ENCODE measurements at places on chromosomes 7 and 10.

- DNase-seq = no peak
Observed at GRCh38 chr7:2843711-2844152, 376 bp downstream of the GNA12 start.

DNA sequence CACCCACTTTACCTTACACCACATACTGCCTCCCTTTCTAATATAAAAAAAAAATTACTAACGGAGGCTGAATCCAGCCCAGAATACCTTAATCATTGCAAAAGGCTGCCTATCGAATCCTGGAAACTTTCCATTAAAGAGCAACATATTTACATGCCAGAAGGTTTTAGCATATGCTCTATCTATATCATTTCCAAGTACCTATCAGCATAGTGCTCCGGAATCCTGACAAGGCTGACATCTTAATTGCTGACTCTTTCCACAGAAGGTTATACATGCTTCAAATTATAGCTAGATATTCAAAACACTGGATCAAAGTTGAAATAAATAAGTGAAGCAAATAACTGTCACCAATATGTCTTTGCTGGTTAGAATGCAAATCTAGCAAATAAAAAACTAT is 170.9 kb upstream of the CDK1 start:
- no peak for DNase-seq

DNA sequence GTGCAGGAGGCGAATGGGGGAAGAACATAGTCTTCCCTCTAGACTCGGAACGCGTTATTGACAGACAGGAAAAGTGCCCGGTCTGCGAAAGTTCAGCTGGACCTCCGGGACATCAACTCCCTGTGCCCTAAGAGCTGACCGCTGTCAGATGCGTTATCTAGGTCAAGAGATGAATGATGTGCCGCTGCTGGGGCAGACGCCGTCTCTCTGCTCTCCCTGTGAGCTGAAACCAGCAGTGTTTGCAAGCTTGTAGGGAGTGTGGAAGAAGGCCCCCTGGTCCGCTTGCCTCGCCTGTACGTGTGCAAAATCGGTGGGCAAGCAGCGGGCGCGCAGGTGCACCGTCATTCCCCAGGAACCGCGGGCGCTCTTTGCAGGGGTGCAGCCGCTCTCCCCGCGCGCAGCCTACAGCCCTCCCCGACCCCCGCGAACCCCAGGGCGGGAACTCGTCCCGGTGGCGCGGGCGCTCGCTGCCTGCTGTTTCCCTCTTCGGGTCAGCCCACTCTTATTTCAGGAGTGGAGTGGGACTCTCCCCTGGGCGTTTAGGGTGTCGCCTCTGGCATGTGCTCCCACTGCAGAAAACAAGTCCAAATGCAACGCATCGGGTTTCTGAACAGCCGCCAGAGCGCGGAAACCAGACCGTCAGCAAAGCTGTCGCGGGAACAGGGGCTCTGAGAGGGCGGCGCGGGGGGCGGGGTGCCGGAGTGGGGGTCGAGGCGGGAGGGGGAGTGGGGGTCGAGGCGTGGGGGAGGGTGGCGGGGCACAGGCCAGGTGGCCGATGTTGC is 1.8 kb upstream of the PFKFB3 start:
- no peak for DNase-seq

- DNase-seq = no peak
Observed at GRCh38 chr10:31620226-31621151, 301.5 kb downstream of the ZEB1 start.

DNA sequence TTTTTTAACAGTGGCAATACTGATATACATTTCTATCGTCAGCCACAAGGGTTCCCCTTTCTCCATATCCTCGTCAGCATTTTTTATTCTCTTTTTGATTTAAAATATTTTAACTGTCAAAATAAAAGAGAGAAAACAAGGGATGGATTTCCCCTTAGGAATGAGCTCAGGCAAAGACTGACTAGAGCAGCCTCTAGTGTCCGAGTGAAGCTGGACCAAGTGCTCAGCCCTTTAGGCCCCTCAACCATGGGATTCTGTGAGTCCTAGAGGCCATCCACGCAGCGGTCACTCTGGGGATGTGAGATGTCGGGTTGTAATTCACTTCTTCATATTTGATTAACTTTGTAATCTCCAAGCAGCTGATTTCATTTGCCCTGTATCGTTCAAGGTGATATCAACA is 137.4 kb upstream of the RNF32 start:
- no peak for DNase-seq

- no peak for DNase-seq
Observed at GRCh38 chr7:88868456-88868855, 72.9 kb upstream of the TEX47 start.

DNA sequence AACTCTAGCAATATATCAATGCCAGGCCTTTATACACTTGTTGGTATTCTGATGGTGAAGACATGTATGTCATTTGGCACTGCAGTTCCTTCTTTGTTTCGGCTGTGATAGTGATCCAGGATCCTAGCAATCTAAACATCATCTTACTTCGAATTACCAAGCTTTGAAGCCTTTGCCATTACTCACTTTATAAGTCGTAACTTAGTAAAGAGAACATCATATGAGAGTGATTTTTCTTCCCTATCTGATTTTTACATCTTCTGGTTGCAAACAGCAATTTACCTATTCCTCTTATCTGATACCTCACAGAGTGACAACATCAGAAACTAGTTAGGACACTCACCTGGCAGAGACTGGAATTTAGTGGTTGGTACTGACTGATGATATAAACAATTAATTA is 7.6 kb upstream of the BPGM start:
- no peak for DNase-seq

DNA sequence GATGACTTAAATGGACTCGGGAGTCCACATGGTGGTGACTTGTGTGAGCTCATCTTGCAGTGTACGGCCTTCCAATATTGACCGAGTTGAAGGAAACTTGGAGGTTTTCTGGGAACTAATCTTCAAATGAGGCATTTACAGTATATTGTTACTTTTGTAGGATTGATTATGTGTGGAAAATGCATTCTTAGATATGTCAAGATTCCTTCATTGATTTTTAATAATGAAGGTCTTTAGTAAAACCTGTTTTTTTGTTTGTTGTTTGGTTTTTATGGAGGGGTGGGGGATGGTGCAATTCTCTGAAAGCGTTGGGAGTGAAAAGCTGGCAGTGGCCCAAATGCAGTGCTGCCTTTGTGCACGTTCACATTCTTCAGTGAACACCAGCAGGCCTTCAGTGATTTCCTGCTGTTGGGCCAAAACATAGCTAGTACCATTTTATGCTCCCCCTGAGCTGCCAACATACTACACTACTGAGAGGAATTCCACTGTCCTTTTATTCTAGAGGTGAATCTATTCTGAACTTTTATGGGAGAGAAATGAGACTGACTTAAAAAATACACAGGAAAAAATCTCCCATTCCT is 50.4 kb downstream of the CCNY start:
- DNase-seq = peak; percentile 8

DNA sequence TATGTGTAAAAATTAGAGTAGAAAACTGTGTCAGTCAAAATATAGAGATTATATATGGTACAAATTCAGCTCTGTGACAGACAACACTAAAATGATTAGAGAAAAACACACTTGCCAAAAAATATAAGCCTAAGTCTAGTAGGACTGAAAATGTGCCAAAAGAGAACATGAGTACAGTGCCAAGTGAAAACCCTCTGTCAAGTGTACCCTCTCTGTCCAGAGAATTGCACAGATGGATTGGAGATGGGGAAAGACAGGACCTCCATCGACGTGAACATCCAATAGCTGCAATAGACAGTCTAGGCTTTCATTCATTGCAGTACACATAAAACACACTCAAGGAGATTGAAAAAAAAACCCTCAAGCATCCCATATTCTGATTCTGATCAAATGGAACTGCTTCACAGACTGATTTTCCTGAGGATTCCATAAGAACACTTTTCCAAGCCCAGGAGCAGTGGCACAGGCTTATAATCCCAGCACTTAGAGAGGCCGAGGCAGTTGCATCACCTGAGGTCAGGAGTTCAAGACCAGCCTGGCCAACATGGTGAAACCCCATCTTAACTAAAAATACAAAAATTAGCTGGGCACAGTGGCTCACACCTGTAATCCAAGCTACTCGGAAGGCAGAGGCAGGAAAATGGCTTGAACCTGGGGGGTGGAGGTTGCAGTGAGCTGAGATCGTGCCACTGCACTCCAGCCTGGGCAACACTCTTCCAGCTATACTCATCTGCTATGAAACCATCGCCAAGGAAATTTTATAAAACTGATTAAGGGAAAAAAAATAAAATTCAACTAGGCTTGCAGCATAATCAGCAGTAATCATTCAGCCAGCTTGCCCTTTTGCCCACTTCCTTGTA is 110.0 kb upstream of the TRIM24 start:
- DNase-seq = peak; percentile 7

- no peak for DNase-seq
Observed at GRCh38 chr10:15784662-15785300, 65.1 kb upstream of the ITGA8 start.

- DNase-seq = no peak
Observed at GRCh38 chr7:150994838-150995510, 4.2 kb downstream of the NOS3 start.

- no peak for DNase-seq
Observed at GRCh38 chr7:145398758-145399157, 562.9 kb upstream of the TPK1 start.

GRCh38 chr7:157505646-157506045 is 168.8 kb downstream of the DNAJB6 start:
- DNase-seq = no peak

DNA sequence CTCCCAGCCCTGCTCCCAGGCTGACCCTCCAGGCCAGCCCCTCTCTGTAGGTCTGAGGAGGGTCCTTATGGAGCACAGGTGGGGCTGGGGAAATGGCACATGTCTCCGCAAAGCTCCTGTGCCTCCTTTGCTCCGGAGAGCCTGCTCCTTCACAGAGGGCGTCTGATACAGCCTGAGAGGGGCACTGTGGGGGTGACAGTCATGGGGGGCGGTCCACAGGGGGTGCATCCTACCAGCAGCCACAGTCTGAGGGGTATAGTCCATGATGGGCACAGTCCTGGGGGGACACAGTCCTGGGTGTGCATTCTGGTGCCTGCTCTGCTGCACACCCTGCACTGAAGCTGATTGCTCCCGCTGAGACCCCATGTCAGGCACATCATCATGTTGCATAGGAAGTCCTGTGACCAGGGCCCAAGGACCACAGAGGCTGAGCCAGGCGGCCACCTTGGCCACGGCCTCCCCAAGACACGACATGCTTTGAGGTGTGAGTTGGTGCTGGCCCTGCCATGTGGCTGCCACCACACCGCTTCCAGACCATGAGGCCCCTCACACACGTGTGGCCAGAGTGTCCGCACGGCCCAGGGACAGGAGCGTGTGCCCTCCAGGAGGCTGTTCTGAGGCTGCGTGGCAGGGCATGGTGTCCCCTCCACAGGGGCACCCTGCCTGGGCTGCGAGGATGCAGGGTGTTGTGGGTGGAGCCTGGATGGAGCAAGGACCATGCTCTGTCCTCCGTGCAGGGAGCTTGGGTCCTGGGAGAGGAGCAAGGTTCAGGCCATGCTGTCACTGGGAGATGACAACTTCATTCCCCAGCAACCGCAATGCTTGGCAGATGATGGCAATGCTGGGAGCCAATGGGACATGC is 59.2 kb downstream of the PWWP2B start:
- DNase-seq = no peak

DNA sequence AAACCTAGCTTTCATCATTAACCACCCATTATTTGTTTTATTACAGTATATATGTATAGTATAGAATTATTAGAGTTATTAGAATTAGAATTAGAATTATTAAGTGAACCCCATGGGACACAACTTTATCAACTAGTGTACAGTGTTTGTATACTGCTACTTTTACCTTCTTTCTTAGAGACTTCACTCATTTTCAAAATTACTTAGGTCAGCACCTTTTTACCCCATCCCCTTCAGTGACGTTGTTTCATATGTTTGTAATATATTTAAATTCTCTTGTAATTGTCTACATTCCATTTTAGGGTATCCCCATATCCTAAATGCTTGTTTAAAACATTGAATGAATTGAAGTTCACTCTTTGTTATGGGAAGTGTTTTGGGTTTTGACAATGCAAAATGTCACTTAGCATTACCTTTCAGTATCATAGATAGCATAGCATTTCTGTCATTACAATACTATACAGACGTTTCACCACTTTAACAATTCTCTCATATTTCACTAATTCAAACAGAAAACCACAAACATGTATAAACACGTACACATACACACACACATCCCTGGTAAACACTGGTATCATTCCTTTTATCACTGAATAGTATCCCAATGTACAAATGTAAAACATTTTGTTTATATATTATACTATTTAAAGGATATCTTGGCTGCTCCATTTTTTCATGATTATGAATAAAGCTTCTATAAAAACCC is 229.9 kb upstream of the MAGI2 start:
- no peak for DNase-seq

DNA sequence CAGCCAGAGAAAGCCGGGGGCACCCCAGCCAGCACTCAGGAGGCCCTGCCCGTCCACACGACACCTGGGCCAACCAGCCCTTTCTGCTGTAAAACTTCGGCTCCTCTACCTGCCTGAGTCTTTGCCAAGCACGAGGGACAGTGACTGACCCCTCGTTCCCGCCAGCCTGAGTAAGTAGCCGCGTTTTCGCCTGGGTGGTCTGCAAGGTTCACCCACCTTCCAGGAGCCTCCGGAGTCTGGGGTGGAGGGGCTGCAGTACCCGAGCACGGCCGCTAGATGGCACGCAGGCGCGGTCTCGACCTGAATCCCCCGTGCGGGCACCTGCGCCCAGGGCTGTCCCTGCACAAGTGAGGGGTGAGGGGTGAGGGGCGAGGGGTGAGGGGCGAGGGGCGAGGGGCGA is 192.7 kb downstream of the PTPRN2 start:
- no peak for DNase-seq

GRCh38 chr10:101974091-101974971 is 81.6 kb downstream of the ARMH3 start:
- DNase-seq = no peak

GRCh38 chr7:143884969-143885559 is 16.9 kb downstream of the TCAF1 start:
- peak; percentile 30 for DNase-seq

- no peak for DNase-seq
Observed at GRCh38 chr7:52956379-52956915, 79.0 kb upstream of the POM121L12 start.

- no peak for DNase-seq
Observed at GRCh38 chr7:125927556-125927955, 997.9 kb upstream of the POT1 start.

DNA sequence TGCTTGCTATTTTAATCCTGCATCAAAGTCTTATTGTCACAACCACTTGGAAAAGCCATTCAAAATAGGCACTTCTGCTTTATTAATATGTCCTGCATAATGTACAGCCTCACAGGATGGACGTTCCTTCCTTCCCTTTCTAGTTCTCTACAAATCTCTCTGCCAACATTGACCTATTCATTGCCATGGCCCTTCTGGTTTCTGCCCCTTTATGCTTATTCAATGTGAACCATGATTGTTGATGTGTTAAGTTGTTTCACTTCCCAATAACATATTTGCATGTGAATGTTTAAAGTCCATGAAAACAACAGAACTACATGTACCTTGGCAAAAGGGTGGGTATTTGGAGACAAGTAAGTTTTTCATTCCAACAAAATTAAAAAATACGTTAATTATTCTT is 45.7 kb downstream of the COL28A1 start:
- DNase-seq = no peak

DNA sequence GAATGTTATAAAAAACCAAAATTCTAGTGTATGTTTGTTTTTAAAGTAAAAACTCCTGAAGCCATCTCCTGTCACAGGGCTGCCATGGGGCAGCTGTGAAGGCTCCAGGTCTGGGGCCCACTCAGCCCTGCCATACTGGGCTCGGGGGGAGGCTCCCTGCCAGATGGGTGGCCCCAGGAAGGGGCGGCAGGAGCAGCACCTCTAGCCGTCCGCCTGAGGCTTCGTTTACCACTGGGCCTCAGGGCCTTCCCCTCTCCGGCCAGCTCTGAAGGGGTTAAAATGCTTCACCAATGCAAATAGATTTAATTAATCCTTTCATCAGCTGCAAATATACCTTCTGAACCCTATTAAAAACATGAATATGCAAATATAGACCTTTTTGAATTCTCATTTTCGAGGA is 139.0 kb downstream of the ELFN1 start:
- no peak for DNase-seq

Data from NCI-H446 (cell line).